ENCODE measurements at places on chromosomes 12 and 14. TPM values are rescaled to one million over a fixed set of nuclear protein-coding genes. Genes with fewer than 3 reads are reported as not detected.

The RNASE13 gene
- total RNA-seq, result not detected

DNA sequence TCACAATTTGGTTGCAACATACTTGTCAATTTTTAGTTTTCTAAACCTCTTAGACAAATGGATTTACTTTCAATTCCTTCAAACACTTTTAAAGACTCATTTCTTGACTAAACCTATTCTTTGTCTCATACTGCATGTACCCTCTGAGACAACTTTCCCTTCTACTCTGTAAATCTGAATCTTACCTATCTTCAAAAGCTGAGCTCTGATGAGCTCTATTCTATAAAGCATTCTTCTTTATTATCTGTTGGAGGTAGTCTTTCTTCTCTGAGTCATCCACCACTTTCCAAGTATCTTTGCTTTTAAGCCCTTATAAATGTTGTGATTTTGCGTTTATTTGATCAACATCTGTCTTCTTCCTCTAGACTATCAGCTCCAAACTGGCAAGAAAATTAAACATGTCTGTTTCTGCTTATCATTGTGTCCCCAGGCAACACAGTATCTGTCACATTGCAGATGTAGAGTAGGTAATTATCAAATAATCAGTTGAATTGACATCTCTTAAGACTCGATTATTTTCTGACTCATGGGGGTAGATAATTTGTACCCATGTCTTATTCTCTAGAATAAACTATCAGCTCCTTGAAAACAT is 265.6 kb upstream of the FAR2 start:
- H3K4me1 ChIP-seq, result no peaks in the 10 kb centered on the region
- no peaks in the 10 kb centered on the region for H3K36me3 ChIP-seq
- no peaks in the 10 kb centered on the region for H3K27me3 ChIP-seq
- H3K4me3 ChIP-seq, result no peak overlapping the region
- H3K27ac ChIP-seq, result no peak overlapping the region

- H3K4me3 ChIP-seq, result no peak overlapping the region
- H3K36me3 ChIP-seq, result no peaks in the 10 kb centered on the region
- peaks cover 28% of the 10 kb centered on the region for H3K4me1 ChIP-seq
- no peak overlapping the region for H3K27ac ChIP-seq
- no peaks in the 10 kb centered on the region for H3K27me3 ChIP-seq
Measured at GRCh38 chr12:29612912-29613311, 115.4 kb upstream of the OVCH1 start.

DNA sequence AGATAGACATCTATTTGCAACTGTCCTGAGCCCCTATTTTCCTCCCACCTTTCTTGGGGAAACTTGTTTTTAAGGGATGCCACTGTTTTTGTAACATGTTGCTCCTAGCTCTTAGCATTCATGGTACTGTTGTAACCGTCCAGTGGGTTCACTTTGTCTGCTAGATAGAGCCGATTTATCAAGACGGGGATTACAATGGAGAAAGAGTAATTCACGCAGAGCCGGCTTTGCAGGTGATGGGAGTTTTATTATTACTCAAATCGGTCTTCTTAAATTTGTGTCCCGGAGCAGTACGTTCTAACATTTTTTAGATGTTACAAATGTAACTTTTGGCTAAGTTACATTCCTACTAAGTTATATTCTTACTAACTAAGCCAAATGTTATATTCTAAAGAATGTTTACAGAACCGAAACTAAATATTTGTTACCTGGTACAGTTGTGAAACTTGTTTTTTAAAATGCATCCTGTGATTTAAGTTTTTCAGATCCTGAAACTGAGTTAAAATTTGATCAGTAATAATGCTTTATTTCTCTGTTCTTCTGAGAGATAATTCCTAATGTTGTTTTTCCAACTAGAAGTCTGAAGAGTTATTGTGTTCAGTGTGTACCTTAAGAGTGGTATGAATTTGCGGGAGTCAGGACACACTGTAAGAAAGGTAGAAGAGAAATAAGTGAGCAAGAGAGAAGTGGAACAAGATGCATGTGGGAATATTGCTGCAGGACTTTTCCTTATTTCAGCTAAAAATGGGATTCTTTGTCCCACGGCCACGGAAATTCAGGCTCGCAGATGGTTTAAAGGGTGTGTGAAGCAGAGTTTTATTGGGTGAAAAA is 20.6 kb upstream of the CLEC2D start:
- no peak for DNase-seq
- peaks cover 4% of the 10 kb centered on the region for H3K36me3 ChIP-seq
- H3K4me3 ChIP-seq, result peak overlapping the region; percentile 77
- H3K27ac ChIP-seq, result peak overlapping the region; percentile 71
- no peaks in the 10 kb centered on the region for H3K27me3 ChIP-seq
- peaks cover 15% of the 10 kb centered on the region for H3K4me1 ChIP-seq

- DNase-seq, result no peak
- peaks cover 13% of the 10 kb centered on the region for H3K4me1 ChIP-seq
- H3K36me3 ChIP-seq, result peaks cover 6% of the 10 kb centered on the region
- H3K27me3 ChIP-seq, result no peaks in the 10 kb centered on the region
Measured at GRCh38 chr12:109052097-109052413, 321 bp upstream of the USP30 start.

The FAM186B gene
- total RNA-seq, result 0.59 TPM

- no peak overlapping the region for H3K4me3 ChIP-seq
- DNase-seq, result peak; percentile 19
- H3K27ac ChIP-seq, result peak overlapping the region; percentile 58
- no peaks in the 10 kb centered on the region for H3K27me3 ChIP-seq
Measured at GRCh38 chr14:91065266-91065665, 4.8 kb upstream of the RPS6KA5 start.

DNA sequence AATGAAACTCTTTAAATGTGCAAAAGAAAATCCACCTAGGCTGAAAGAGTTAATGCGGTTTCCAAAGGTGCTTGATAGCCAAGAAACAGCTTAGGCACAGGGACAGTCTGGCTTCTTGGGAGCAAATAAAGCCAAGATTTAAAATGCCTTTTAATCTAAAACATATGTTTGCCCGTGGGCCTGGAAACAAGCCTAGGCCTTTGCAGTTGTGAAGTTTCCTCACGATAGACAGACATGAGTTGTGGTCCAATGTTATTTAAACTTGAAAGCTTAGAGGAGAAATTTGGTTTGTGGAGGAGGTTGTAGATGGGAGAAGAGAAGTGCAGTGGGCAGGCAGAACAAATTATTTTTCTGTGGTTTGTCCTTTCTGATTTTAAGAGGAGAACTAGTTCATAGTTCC is 29.8 kb downstream of the PROX2 start:
- no peak overlapping the region for H3K4me3 ChIP-seq
- H3K36me3 ChIP-seq, result no peaks in the 10 kb centered on the region
- no peak overlapping the region for H3K27ac ChIP-seq
- no peak for DNase-seq
- no peaks in the 10 kb centered on the region for H3K4me1 ChIP-seq

- H3K36me3 ChIP-seq, result peaks cover 6% of the 10 kb centered on the region
- H3K4me1 ChIP-seq, result peaks cover 17% of the 10 kb centered on the region
- H3K27ac ChIP-seq, result no peak overlapping the region
- peak overlapping the region; percentile 61 for H3K4me3 ChIP-seq
Measured at GRCh38 chr14:102928412-102929240, 6.2 kb downstream of the AMN start.

The NPFF gene
- not detected for total RNA-seq

- H3K4me3 ChIP-seq, result no peak overlapping the region
- no peaks in the 10 kb centered on the region for H3K27me3 ChIP-seq
- no peaks in the 10 kb centered on the region for H3K4me1 ChIP-seq
- no peak for DNase-seq
- H3K27ac ChIP-seq, result no peak overlapping the region
- no peaks in the 10 kb centered on the region for H3K36me3 ChIP-seq
Measured at GRCh38 chr14:85947461-85948139, 417.7 kb downstream of the FLRT2 start.

DNA sequence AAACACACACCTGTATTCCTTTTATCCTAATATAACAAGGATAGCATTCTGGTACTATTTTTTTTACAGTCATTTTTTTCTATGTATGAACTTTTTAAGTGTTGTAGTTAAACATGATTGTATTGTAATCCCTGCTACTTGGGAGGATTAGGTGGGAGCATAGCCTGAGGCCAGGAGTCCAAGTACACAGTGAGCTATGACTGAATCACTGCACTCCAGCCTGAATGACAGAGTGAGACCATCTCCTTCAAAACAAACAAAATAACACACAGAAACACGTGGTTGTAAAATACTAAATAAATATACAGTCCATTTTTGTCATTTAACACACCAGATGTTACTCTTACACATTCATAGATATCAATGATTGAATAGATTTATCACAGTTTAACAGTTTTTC is 56.9 kb downstream of the MAP4K5 start:
- no peaks in the 10 kb centered on the region for H3K27me3 ChIP-seq
- no peak overlapping the region for H3K27ac ChIP-seq
- H3K36me3 ChIP-seq, result peaks cover 58% of the 10 kb centered on the region
- H3K4me3 ChIP-seq, result no peak overlapping the region

DNA sequence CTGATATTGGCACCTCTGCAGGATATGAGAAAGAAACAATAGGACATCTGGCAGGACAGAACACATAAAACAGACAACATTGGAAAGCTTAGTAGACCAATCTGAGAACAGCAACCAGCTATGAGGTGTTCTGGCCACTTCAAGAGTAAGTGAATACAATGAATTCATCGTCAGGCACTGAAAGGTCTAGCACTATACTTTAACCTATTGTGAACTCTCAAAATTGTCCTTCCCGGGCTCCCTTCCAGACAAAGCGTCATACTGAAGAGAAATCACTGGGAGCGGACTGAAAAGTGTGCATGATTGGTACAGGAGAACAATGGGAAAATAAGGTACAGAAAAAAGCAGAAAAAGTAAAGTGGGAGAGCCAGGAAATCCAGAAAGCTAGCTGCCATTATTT is 75.8 kb downstream of the LRP6 start:
- DNase-seq, result no peak
- no peak overlapping the region for H3K4me3 ChIP-seq
- H3K27me3 ChIP-seq, result no peaks in the 10 kb centered on the region
- H3K27ac ChIP-seq, result no peak overlapping the region
- H3K4me1 ChIP-seq, result peaks cover 27% of the 10 kb centered on the region
- no peaks in the 10 kb centered on the region for H3K36me3 ChIP-seq

- H3K27ac ChIP-seq, result no peak overlapping the region
- no peaks in the 10 kb centered on the region for H3K36me3 ChIP-seq
- peak; percentile 32 for DNase-seq
- H3K27me3 ChIP-seq, result no peaks in the 10 kb centered on the region
- H3K4me1 ChIP-seq, result peaks cover 10% of the 10 kb centered on the region
- no peak overlapping the region for H3K4me3 ChIP-seq
Measured at GRCh38 chr14:66624336-66624937, 116.5 kb downstream of the GPHN start.

- H3K27ac ChIP-seq, result no peak overlapping the region
- H3K4me3 ChIP-seq, result no peak overlapping the region
- H3K36me3 ChIP-seq, result no peaks in the 10 kb centered on the region
- H3K4me1 ChIP-seq, result no peaks in the 10 kb centered on the region
Measured at GRCh38 chr14:94181835-94182234, 7.7 kb downstream of the PPP4R4 start.

GRCh38 chr12:102603021-102603420 is 122.7 kb upstream of the IGF1 start:
- no peaks in the 10 kb centered on the region for H3K36me3 ChIP-seq
- H3K4me3 ChIP-seq, result no peak overlapping the region
- no peaks in the 10 kb centered on the region for H3K4me1 ChIP-seq
- H3K27me3 ChIP-seq, result no peaks in the 10 kb centered on the region
- no peak overlapping the region for H3K27ac ChIP-seq
- DNase-seq, result no peak

The ASB2 gene
- 819 TPM for total RNA-seq

The RDH16 gene
- 0.71 TPM for total RNA-seq

DNA sequence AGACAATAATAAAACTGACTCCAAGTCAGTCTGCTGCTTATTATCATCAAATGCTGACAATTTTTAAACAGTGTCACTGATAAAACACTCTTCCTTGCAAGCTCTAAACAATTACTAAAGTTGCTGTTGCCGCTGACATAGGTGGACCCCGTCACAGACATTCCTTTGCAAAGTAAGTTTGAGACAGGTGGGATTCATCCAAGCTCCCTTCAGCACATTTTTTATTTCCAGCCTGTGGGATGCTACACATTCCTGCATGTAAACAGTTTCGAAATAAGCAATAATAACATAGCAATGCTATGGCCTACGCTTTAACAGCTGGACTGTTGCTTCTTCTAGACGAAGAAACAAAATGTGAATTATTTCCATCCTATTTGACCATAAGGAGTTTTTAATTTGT is 85.4 kb upstream of the HIF1A start:
- no peaks in the 10 kb centered on the region for H3K27me3 ChIP-seq
- no peak overlapping the region for H3K27ac ChIP-seq
- no peak overlapping the region for H3K4me3 ChIP-seq
- DNase-seq, result no peak
- peaks cover 10% of the 10 kb centered on the region for H3K4me1 ChIP-seq

DNA sequence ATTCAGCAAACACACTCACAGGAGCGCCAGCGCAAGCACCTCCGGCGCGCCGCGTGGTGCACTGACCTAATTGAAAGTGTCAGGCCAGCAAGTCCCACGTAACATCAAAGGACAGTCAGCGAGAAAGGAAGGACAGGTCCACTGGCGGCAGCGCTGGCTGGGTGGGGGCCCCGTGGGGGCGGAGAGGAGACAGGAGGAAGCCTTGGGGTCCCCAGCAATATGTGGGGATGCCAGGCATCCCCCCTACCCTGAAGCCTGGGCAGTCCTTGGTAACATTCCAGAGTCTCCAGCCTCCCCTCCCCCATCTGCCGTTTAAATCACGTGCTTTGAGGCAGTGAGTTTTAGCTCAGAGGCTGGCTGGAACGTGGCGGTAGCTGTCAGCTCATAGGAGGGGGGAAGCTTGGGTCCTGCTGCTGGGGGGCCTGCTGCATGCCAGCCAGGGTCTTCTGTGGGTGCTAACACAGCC is 159.2 kb downstream of the CALM1 start:
- no peak for DNase-seq
- H3K27ac ChIP-seq, result no peak overlapping the region
- H3K36me3 ChIP-seq, result no peaks in the 10 kb centered on the region
- H3K4me3 ChIP-seq, result no peak overlapping the region
- H3K4me1 ChIP-seq, result peaks cover 8% of the 10 kb centered on the region

DNA sequence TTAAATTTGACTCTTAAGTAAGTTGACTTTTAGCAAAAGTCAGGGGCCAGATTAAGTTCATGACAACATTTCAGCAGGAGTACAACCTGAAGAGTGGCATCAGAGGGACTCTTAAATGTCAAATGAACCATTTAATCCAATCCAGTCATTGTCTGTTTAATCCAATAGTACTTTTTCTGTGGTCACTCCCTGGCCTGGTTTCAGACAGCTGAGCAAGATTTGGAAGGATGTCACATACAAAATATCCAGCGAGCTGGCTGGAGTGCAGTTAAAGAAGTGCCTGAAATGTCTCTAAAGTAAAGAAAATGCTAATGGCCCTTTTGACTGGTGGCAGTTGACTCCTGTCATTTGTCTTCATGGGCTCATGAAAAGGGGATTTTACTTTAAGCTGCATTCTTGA is 1082.1 kb downstream of the AACS start:
- H3K4me3 ChIP-seq, result no peak overlapping the region
- no peaks in the 10 kb centered on the region for H3K4me1 ChIP-seq
- no peak for DNase-seq
- no peaks in the 10 kb centered on the region for H3K27me3 ChIP-seq

DNA sequence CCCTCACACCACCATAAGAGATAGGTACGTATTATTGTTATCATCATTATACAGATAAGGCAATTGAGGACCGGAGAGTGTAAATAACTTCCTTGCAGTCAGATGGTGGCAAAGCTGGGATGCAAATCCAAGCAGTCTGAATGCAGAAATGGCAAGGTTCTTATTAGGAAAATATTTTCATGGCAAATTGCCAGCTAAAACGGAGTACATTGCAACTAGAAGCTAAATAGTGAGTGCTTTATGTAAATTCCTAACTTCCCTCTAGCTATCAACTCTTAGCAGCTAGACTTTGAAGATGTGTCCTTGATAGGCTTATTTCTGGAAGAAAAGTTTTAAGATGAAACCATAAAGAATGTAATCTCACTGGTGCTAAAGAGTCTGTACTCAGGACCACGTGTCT is 323.9 kb upstream of the DIO2 start:
- H3K4me1 ChIP-seq, result no peaks in the 10 kb centered on the region
- no peak overlapping the region for H3K4me3 ChIP-seq
- no peaks in the 10 kb centered on the region for H3K36me3 ChIP-seq
- no peaks in the 10 kb centered on the region for H3K27me3 ChIP-seq

The KLHL33 gene
- total RNA-seq, result 2.4 TPM

Measured in gastrocnemius medialis (tissue), 4 donors.